ENCODE measurements at places on chromosomes 3 and 15.
A peak's percentile ranks its signal among the peaks of the same experiment; 100 is the strongest.

- DNase-seq: no peak
Observed at GRCh38 chr15:92655178-92655995, at the start of gene FAM174B. Gene FAM174B (minus strand): TSS chr15:92655775.

GRCh38 chr3:21754839-21755238 lies 3.8 kb upstream of the ZNF385D start:
- DNase-seq: no peak

- DNase-seq: no peak
Observed at GRCh38 chr15:62929000-62929357, 113.6 kb upstream of the TPM1 start.

GRCh38 chr3:110679285-110679684 lies 392.3 kb upstream of the NECTIN3 start:
- no peak for DNase-seq

- DNase-seq: no peak
Observed at GRCh38 chr15:56944485-56944884, 26.0 kb downstream of the TCF12 start.

GRCh38 chr3:194687638-194688199 lies 2.0 kb downstream of the FAM43A start:
- DNase-seq: peak; percentile 71

DNA sequence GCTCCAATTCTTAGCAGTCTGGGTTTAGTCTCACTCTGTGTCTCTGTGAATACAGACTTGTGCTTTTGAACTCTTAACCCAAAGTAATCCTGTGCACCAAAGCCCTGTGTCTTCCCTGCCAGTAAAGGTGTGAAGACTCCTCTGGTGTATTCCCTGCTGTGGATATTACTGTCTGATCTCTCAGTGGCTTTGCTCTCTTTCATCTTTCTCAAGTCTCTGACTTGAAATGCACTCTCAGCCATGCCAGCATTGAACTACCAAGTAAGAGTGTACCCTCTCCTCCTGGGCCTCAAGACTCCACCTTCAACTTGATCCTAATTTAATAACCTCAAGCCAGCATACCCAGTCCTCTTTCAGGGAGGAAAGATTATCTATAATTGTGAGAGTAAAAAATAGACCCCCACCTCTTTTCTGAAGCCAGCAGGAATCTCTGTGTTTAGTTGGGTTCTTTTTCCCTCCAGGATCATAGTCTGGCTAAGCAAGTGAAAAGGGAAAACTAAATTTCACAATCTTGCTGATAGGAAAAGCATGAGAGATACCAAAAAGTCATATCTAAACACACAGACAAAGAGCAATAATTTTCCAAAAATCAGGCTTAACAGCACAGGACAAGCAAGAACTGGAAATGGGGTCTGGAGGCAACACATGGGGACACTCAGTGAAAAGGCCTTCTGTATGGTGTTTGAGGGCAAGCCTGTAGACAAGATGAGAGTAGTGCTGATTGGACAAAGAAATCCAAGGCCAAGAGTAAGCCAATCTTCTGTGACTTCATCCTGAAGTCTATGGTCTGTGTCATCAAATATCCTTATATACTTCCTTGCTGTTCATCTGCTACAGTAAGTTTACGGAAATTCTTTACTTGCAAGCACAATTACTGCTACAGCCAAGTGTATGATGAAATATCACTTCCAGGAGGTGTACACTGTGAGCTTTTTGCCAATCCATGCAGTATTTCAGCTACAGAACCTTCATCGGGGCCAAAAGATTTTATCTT lies 296.1 kb upstream of the TGFBR2 start:
- DNase-seq: no peak
